ENCODE measurements at places on chromosomes 11 and 22.

DNA sequence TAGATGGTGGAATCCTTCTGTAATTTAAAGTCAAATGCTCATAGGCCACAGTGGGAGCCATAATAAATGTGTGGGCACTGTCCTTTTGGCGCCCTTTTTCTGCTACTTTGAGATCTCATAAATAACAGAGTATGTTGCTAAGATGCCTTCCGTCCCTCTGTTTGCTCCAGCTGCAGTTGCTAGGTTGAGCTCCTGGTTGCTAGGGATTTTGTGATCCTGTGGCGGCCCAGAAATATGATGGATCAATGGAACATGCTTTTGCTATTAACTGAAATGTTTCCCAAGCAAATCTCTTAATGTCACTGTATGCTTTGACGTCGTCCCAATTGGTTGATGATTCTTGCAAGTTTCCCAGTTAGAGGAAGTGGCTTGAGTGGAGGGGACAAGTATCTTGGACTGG is 53.5 kb downstream of the MYO18B start:
- no peak for DNase-seq

GRCh38 chr22:38291201-38291777 is 18.5 kb upstream of the TMEM184B start:
- no peak for DNase-seq

- peak; percentile 78 for DNase-seq
These were observed at the start of gene SCYL1 for GRCh38 chr11:65524741-65525545. TSS of gene SCYL1 (plus strand) at chr11:65525083. CDS start at chr11:65525154, 71 bp downstream.

GRCh38 chr11:102410382-102410784 is 42.2 kb downstream of the TMEM123 start:
- no peak for DNase-seq

DNA sequence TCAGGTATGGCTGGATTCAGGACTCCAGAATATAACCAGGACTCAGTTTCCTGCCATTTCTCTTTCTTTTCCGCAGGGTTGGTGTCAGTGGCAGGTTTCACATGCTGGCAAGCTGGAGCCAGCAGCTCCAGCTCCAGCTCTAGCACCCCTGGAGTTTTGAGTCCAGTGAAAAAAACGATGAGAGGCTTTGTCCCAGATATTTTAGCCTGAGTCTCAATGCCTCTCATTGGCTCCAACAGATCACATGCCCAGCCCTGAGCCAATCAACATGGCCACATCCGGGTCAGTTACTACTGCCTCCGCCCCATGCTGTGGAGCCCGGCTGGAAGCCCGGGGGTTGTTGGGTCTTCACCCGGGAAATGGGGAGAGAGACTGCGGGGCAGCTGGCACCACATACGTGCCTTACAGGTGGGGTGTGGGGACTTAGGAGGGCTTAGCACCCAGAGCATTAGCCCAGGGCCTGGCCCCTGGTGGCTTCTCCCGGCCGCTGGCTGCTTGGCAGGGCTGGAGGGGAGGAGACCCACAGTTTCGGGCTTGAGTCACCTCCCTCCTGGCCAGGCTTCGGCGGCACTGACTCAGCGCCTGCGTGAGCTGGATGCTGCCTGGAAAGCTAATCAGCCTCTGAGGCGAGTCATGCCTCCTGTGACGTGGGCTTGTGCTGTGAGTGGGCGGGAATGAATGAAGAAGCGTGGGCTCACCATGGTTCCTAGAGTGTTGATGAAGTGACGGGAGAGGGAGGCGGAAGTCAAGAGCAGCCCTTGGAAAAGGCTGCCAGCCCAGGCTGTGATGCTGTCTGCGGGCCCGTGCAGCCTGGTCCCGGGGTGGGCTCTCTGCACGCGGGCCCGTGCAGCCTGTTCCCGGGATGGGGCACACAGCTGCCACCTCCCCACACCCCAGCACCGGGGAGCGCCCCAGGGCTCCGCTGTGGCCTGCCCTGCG is 15.3 kb upstream of the MRTFA start:
- peak; percentile 99 for DNase-seq

- DNase-seq, result no peak
These were observed 127.1 kb downstream of the TRIM29 start for GRCh38 chr11:120010775-120011174.

DNA sequence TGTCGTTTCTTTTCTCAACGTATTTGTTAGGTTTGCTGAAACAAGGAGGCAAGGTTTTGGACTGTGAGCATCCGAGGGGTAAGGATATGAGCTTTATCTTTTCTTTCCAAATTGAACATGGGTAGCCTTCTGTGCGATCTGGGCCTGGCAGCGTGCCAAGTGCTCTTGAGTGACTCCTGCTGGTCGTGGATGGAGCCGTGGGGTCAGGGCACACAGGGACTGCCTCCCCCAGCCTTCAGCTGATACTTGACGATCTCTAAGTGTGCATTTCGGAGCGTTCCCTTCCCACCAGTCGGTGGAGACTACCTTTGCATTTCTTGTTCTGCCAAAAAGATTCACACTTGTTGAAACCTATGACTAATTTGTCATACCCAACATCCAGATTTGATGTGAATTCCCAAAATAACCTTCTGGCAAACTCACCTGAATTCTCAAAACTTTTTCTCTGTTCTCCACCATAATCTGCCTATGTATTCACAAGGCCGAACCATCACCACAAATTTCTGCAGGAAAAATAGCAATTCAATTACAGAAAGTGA is 40.1 kb upstream of the CLMP start:
- DNase-seq, result no peak

DNA sequence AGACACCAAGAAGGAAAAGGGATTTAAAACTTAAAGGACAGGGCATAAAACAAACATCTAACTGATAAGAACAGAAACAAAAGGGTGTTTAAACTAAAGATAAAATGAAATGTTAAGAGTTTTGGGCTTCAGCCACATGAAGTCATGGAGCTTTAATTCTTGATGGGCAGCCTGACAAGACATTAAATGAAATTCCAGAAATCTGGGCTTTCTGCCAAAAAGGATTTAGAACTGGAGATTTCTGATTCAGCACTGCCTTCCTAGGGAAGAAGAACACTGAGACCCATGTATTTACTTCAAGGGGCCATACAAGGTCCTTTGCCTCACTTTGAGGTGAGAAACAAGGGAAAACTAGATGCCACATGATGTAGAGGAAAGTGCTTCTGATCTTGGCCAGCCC is 355.9 kb upstream of the RAG2 start:
- no peak for DNase-seq

DNA sequence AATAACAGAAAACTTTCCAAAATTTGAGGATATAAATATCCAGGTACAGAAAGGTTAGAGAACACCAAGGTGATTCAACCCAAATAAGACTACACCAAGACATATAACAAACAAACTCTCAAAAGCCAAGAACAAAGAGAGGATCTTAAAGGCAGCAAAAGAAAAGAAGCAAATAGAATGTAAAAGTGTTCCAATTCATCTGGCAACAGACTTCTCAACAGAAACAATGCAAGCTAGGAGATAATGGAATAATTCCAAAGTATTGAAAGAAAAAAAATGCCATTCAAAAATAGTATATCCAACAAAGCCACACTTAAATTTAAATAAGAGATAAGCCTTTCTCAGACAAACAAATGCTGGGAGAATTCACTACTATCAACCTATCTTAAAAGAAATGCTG is 153.0 kb upstream of the FAT3 start:
- no peak for DNase-seq

- no peak for DNase-seq
These were observed 3.7 kb downstream of the OSBP start for GRCh38 chr11:59611570-59612565.

- DNase-seq, result no peak
These were observed 8.7 kb upstream of the PEX26 start for GRCh38 chr22:18069041-18069440.

GRCh38 chr11:67419325-67420049 is 4.0 kb downstream of the CARNS1 start:
- no peak for DNase-seq

DNA sequence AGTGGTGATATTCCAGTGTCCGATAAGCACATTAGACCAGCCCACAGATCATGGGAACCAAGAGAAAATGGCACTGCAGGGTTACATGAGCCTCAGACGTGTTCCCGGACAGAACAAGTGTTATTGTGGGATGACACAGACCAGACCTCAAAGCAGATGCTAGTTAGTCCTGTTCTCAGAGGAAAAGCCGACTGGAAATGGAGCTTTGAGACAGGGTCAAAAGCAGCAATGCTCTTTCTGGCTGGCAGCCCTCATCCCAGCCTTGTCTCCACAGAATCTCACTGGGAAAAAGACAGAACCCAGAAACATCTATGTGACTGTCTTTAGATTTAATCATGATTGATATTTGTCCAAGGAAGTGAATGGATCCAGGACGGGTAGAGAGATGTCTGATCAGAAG is 506.8 kb downstream of the INSC start:
- DNase-seq, result no peak

GRCh38 chr11:27174672-27175210 is 134.1 kb downstream of the BBOX1 start:
- no peak for DNase-seq

DNA sequence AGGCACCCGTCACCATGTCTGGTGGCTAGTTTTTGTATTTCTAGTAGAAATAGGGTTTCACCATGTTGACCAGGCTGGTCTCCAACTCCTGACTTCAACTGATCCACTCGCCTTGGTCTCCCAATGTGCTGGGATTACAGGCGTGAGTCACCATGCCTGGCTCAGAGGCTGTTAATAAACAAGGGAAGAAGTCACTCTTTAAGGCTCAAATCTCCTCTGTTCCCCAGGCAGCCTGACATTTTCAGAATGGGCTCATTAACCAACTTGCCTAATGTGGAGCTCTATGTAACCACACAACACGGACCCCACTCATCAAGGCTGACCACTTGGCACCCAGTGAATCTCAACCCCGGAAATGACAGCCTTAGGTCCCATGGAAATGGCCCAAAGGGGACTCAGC is 24.1 kb downstream of the APOL3 start:
- DNase-seq, result no peak

- peak; percentile 48 for DNase-seq
These were observed 76.1 kb downstream of the MED15 start for GRCh38 chr22:20583471-20583922.

GRCh38 chr11:112961146-112961668 is at the start of gene NCAM1:
TSS of gene NCAM1 (plus strand) at chr11:112961420.
- peak; percentile 86 for DNase-seq

- DNase-seq, result no peak
These were observed 103.5 kb downstream of the KCNC1 start for GRCh38 chr11:17838102-17838501.

- DNase-seq, result peak; percentile 82
These were observed 41.1 kb downstream of the TST start for GRCh38 chr22:36977947-36978660.

- no peak for DNase-seq
These were observed 403 bp upstream of the SBF2 start for GRCh38 chr11:10294290-10294953.

GRCh38 chr11:2990617-2991451 is 1.3 kb downstream of the NAP1L4 start:
- DNase-seq, result no peak

DNA sequence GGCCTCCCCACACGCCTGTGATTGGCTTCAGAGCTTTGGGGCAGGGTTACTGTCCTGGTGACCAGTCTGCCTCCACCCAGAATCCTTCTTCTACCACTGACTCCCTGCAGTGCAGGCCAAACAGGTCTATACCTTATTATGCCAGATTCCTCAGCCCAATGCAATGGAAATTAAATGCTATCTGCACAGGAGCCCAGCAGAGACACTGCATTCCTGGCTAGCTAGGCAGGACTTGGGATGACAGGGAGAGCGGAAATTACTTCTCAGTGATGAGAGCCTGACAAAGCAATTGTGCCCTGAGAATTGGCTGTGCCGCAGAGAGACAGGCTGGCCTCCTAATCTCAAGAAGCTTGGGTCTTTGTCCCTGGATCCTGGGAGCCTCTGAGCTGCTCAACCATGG is 143.8 kb upstream of the NCAM1 start:
- no peak for DNase-seq

All from hippocampal formation (tissue), 2 donors.